ENCODE measurements at places on chromosomes 6 and 20.

DNA sequence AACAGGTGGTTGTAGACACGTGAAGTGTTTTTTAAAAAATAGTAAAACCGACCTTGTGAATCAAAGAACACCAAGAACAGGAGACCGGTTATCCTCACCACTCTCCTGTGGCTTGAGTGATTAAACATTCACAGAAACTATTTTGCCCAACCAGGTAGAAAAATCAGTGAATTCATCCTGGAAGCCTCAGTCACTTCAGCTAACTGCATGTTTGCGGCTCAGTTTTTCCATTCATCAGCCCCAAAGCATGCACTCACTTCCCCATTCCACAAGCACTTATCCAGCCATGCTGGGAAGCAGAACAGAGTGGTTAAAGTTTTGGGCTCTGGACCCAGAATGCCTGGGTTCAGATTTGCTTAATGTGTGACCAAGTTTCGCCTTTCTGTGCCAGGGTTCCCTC lies 2.4 kb downstream of the LRRN4 start:
- no peak for DNase-seq

GRCh38 chr6:131952886-131953509 lies 1.8 kb upstream of the CCN2 start:
- DNase-seq, result no peak

DNA sequence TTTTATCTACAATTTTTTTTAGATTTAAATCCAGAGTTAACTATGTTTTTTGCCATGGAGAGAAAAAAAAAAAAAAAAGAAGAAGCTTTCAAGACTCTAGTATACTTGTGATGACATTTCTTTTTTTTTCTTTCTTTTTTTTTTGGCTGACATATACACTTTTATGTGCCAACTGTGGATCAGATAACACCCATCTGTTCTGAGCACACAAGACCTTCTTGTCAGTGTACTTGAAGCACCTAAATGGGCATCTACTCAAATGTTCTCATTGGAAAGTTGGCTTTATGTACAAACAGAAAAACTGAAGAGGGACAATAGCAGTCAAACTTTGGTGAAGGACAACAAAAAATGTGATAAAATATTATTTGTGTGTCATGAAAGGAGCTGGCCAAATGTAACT lies 904.5 kb downstream of the GRIK2 start:
- no peak for DNase-seq

GRCh38 chr20:5535125-5535756 lies 215.0 kb upstream of the SHLD1 start:
- DNase-seq, result no peak

GRCh38 chr20:42370075-42370474 lies 751.9 kb upstream of the CHD6 start:
- no peak for DNase-seq

DNA sequence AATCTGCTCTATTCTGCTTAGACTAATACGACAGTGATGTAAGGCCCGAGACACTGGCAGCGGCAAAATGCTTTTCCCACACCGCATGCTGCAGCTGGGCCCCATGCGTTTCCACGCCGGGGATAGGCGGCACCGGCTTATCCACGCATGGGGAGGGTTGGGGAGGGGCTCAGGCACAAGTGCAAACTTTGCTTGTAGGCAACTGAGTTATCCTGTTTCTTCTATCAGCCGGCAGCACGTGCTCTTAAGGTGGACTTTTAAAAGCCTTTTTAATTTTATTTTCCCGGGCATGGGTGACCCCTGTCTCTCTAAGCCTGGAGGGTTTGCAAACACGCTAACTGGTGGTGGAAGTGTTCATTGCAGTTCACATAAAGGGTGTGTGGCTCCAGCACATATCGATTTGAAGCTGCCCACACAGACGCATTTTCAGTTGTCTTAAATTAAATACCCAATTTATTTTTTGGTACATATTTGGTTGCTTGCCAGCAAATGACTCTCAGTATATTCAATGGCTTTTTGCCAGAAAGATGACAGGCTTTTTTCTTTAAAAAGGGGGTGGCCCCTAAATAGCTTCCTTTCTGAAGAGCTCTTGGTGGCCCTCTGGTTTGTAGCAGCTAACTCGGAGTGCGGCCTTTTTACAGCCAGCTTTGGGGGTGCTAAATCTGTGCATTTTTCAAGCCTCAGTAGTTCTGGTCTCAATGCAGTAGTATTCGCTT lies 561.8 kb upstream of the AGPAT4 start:
- no peak for DNase-seq

DNA sequence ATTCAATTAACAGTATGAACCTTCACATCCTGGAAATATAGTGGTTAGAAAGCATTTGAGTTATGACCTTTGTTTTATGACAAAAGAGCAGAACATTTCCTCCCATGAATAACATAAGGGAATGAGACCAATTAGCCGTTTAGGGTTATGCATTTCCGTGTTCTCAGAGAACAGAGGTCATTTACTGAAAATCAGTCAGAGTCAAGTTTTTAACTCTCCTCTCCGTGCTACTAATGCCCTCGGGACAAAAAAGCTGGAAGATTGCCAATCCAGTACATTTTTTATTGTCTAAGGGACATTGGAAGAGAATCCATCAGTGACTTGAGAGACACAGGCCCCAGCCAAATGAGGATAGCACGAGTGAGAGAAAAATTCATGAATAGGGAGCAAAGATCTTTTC lies 632.7 kb downstream of the RFPL4B start:
- DNase-seq, result no peak

DNA sequence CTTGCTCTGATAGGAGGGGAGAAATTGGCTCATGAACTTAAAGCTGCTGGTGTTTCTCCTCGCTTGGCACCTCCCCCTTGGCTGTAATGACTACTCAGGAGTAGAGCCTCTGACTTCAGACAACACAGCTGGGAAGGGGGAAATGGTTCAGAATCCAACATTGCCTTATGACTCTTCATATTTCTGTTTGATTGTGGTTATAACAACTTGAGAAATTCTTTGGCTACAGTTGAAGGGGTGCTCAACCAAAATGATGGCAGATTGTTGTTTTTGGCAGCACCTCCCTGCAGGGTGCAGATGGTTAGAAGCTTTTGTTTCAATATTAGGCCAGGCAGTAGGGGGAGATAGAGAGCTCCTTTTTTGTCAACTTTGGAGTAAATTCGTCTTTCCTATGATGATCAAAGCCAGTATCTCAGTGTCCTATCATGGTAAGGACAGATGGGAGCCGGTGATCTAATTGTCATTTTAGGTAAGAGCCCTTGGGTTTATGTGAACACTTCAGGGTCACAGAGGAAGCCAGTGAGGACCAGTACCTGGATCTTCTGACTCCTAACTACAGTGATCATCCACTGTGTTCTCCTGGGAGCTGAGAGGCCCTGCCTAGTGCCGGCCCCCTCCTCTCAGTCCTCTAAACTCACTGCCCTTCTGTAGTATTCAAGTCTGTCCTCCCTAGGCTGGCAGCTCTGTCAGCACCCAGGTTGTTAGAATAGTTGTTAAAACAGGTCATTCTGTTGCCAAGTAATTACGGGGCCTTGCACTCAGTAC lies 39.9 kb downstream of the RPRD1B start:
- DNase-seq, result peak; percentile 20

DNA sequence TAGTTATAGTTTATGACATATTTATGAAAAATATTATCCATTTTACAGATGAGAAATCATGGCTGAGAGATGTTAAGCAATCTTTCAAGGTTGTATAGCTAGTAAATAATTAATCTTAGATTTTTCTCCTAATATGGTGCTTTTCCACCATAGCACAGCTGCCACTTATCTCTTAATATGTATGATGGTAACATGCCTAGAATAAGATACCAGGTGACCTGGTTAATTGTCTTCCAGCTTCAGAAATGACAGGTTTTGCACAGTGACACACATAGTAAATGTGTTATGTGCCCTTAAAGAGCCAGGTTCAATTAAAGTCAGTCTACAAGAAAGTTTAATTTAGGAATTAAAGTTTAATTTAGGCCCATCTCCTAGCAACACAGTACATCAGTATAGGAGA lies 14.8 kb downstream of the TUBB2A start:
- DNase-seq, result no peak

DNA sequence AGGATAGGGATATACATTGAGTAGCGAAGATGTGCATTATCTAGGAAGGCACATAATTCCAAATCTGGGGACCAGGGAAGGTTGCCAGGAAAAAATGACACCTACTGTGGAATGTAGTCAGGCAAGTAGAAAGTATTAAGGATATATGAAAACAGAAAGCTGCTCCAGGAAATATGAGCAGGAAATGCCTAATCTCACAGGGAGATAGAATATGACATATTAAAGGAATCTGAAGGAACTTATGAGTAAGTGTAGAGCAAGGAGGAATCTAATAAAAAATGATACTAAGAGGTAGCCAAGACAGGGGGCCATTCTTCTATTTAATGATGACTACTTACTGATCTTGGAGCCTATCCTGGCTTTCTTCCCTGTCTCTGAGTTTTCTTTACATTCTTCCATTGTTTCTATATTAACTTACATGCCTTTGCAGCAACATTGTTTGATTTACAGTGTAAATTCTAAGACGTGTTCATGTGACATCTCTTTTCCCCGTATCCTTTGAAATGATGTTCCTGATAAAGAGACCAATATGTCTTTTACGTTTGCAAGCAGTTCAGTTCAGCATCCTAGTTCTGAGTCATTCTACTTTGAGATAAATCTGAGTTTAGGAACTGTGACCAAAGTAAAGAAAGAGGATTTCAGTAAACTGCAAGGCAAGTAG lies 58.6 kb downstream of the TINAG start:
- no peak for DNase-seq

- no peak for DNase-seq
Observed at GRCh38 chr6:5556011-5556410, 294.7 kb downstream of the FARS2 start.

DNA sequence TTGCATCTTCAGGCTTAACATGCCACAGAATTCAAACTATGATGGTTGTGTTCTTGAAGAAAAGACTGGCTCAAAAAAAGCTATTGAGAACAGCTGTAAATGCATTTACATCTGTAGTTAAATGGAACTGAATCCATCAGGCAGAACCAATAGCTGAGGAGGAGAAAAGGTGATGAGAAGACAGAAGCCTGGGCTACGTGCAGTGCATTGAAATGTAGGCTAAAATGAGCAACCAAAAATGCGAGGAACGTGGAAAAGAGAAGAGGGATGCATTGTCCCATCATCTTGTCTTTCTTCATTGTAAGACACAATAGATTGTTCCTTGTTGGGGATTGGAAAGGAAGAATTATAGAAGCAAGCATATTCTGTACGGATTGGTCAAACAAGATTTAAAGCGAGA lies 13.8 kb upstream of the HDDC2 start:
- DNase-seq, result no peak

DNA sequence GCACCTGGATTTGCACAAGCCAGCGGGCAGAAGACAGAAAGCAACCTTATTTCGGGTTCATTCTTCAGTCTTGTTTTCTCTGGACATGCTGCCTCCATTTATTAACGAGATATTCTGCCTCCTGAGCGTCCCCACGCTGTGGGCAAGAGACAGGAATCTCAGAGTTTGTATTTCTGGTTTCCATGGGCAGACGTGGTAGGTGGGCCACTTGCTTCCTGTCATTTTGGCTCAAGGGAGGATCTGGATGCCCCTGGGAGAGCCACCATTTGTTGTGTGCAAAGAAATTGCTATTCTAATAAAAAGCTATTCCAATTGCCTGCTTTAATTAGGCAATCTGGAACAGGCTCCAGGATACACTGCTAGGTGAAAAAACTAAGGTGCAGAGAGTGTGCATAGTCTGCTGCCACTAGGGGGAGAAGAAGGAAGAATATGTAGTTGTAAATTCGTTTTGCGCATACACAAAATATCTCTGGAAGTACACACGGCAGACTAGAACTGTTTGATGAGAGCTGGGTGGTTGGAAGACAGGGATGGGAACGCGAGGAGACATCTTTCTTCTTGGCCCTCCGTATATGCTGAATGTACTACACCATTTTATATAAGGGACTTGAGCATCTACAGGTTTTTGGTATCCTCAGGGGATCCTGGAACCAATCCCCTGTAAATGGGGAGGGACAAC lies 30.1 kb upstream of the SLC16A10 start:
- DNase-seq, result peak; percentile 4

- DNase-seq, result no peak
Observed at GRCh38 chr6:34359418-34360158, 32.9 kb downstream of the NUDT3 start.

GRCh38 chr6:158002951-158003853 lies 21.5 kb downstream of the SYNJ2 start:
- no peak for DNase-seq

DNA sequence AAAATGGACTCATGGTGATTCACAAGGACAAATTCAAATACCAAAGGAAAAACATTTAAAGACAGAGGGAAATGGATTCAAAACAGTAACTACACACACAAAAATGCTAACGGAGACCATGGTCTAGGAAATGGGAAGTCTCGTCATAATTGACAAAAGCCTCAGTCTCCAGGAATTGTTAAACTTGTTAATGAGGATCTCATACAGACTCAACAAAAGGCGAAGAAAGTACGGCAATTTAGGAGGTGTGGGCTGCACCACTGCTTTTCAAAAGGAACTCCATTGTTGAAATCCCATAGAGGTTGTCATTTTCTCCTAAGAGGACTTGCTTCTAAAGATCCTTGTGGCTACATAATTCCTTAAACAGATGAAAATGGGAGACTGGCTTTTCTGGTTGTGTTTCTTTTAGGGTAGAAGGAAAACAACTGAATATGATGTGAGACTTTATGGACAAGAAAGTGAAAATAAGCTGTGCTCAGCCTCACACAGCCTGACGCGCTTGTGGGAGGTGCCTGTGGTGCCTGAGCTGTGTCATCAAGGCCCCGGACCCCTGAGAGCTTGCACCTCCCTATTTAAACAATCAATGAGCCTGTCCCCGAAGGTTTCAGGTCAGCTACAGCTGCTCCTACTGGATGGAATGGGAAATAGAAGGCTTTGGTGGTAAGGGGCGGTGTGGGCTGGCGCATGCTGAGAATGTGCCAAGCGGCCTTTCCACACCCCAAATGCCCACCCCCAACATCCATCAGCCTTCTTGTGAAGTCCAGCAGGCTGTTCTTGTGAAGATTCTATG lies 2.5 kb upstream of the CLDN20 start:
- no peak for DNase-seq

DNA sequence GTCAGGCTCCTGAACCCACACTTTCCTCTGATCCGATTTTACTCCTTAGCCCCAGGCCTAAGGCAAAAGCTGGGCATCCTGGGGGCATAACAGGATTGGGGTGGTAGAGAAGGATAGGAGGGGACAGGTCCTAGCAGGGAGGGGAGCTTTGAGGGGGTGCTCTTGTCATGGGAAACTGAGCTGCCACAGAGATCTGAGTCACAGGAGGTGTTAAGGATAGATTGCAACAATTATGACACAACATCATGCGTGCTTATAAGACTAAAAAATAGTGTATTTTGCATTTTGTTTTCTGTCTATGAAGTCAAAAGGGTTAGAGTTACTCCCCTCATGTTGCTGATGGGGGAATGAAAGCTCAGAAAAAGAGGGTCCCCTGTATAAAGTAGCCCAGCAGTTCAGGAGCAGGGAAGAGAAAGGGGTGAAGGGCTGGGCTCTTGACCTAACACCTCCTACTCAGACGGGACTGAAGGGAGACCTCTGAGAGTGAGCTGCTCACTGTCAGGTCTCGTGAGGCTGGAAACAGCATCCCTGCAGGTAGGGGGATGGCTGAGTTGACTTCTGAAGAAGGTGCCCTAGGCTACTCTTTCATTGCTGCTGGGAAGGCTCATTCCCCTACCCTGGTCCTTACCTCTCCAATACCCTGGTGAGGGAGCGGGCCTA lies 2.0 kb downstream of the GLP1R start:
- no peak for DNase-seq

Measured in T-helper 1 cell (primary cell).